ENCODE measurements at places on chromosomes 16 and 17. TPM values are rescaled to one million over a fixed set of nuclear protein-coding genes. Genes with fewer than 3 reads are reported as not detected.

RAB11FIP3 gene
- 81.0 TPM for polyA plus RNA-seq

GRB7 gene
- polyA plus RNA-seq = 31.9 TPM

DNA sequence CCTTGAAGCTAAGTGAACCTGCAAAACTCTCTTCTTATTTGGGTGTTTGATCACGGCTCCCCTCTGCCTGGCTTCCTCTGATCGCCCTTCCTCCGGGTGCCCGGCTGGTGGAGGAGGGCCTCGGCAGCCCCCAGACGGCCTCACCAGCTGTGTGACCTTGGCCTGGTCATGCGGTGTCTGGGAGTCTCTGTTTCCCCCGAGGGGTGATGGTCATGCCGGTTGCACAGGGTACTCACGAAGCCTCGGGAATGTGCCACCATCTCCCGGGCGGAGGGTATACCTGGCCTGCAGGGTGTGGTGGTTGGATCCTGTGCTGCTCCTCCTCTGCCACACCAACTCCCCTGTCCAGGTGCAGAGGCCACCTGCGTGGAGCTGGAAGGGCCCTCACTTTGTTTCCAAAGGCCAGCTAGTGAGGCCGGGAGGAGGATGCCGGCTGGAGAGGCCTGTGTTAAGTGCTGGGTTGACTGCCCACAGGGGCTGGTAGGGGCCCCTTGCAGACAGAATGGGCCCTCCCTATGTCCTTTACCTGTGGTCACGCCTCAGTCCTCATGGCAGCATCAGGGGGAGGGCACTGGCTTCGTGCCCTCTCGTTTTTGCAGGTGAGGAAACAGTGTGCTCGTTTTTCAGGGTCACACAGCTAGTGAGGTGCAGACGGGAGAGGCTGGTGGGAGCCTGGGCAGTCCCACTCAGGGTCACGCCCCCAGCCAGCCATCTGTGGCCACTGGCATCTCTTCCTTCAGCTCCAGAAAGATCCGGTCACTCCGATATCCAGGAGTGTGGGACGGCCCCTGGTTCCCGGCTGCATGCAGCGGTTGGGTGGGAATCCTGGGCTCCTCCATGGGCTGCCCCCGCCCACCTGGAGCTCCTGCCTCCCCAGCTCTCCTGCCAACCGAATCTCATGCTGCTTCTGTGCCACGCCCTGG is 148.5 kb upstream of the GSE1 start:
- DNase-seq = no peak

DNA sequence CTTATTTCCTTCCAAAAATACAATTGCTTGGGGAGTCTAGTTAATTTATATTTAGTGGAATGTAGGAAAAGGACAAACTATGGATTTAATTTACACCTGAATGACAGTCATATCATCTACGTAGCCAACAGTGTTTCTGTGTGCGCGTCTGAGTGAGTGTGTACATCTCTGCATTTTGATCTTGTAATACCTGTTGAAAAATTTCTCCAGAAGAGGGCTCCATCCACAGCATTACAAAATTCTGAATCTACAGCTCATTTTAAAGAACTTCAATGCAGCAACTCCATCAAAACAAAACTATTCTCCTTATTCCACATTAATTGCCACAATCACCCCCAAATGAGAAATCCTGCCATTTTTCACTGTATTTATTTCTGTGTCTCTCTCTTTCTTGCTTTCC is 3.9 kb downstream of the CDH13 start:
- DNase-seq = no peak

KRT33B gene
- not detected for polyA plus RNA-seq

- DNase-seq = no peak
Measured at GRCh38 chr16:27369806-27370205, 32.2 kb upstream of the IL21R start.

TMEM170A gene
- polyA plus RNA-seq = 39.0 TPM

CNGB1 gene
- polyA plus RNA-seq = not detected

GRCh38 chr17:79466562-79467350 is 144.1 kb downstream of the RBFOX3 start:
- no peak for DNase-seq

DNA sequence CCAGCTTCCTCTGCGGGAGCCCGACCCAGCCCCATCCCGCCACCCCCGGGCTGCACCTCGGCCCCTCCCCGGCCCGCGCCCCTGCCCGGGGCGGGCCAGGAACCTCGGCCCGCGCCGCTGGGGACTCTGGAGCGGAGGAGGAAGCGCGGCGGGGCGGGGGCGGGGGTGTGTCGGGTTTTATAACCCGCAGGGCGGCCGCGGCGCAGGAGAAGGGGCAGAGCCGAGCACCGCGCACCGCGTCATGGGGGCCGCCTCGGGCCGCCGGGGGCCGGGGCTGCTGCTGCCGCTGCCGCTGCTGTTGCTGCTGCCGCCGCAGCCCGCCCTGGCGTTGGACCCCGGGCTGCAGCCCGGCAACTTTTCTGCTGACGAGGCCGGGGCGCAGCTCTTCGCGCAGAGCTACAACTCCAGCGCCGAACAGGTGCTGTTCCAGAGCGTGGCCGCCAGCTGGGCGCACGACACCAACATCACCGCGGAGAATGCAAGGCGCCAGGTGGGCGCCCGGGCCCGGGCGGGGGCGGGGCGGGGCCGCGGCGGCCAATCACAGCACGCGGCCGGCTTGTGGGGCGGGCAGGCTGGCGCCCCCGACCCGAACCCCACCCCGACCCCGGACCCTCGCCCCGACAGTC is at the start of gene ACE:
Gene ACE (plus strand): TSS at position 208 of the 626 bp plus-strand sequence. CDS start 34 bp downstream, at position 242.
- DNase-seq = no peak

FBXO31 gene
- polyA plus RNA-seq = 22.6 TPM

DNA sequence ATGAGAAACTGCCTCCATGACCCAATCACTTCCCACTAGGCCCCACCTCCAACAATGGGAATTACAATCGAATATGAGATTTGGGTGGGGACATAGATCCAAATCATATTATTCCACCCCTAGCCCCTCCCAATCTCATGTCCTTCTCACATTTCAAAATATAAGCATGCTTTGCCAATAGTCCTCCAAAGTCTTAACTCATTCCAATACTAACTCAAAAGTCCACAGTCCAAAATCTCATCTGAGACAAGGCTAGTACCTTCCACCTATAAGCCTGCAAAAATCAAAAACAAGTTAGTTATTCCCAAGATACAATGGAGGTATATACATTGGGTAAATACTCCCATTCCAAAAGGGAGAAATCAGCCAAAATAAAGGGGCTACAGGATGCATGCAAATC is 12.9 kb downstream of the CLEC10A start:
- DNase-seq = no peak

DNA sequence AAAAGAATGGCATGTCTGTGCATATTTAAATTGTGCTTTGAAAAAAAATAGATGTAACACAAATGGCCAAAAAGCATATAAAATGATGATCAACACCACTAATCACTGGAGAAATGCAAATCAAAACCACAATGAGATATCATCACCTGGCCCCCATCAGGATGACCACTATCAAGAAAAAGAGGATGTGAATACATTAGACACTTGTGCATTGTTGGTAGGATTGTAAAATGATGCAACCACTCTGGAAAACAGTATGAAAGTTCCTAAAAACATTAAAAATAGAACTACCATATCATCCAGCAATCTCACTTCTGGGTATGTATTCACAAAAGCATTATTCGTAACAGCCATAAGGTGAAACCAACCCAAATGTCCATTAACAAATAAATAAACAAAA is 91.5 kb downstream of the SPAG9 start:
- no peak for DNase-seq

PRR29 gene
- polyA plus RNA-seq = 3.4 TPM

PTX4 gene
- not detected for polyA plus RNA-seq

DNA sequence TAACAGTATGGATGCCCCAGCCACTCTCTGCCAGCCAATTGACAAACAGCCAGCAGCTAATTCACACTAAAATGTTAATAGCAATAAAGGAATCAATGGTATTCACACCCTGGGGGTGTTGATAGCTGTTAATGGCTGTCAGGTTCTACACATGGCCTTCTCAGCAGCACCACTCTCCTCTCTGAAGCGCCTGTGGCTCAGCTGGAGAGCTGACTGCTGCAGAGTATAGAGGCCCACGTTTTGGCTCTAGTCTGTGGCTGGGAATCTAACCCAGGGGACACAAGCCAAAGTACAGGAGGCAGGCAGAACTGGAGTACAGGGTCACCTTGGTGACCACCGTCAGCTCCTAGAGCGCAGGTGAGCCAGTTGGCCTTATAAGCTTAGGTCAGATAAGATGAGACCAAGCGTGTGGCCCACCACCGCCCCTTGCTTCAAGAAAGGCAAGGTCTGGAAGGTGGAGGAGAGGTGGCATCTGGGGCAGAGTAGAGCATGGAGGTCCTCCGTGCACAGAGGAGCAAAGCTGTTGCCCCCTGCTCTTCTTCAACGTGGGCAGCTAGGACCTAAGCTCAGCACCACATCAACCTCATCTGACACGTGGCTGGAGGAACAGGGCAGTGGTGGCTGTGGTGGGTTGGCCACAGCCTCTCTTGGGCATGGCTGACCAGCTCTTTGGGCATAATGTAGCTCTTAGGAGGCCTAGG is 25.4 kb downstream of the CCR7 start:
- DNase-seq = no peak

DNA sequence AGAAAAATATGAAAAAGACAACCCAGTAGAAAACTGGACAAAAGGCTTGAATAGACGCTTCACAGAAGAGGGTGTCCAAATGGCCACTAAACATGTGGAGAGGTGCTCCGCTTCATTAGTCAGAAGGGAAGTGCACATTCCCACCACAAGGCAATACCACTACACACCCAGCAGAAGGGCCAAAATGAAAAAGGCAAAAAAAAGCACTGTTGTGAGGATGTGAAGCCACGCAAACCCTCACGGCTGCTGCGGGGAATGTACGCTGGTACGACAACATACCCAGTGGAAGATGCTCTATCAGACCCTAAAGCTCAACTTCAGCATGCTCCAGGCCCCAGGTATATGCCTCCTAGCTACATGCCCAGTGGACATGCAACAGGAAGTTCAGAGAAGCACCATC is 17.0 kb downstream of the PIK3R5 start:
- DNase-seq = no peak

IL17C gene
- not detected for polyA plus RNA-seq

DNA sequence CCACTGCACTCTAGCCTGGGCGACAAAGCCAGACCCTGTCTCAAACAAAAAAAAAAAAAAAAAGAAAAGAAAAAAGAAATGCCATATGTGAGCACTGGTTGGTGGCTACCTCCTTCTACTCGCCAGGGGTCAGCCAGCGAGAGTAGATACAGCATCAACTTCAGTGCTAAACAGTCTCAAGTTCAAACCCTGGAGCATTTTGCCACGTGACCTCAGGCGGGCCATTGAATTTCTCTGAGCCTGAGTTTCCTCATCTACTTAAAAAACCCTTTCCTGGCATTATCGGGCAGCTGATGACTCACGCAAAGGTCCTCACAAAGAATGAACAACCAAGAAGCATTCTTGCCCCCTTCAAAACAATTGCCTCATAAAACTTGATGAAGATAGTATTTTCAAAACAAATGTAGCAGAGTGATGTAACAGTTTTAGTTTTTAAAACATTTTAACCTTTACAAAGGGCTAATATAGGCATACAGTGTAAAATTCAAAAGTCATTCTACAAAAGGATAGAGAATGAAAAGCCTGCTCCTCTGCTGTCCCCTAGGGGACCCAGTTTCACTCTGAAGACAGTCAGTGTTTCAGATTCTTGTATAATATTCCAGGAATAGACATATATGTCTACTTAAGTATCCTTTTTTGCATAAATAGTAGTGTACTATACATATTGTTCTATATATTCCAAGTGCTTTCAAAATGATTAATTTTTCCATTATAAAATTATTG is 28.4 kb downstream of the DNAH2 start:
- DNase-seq = no peak

DNA sequence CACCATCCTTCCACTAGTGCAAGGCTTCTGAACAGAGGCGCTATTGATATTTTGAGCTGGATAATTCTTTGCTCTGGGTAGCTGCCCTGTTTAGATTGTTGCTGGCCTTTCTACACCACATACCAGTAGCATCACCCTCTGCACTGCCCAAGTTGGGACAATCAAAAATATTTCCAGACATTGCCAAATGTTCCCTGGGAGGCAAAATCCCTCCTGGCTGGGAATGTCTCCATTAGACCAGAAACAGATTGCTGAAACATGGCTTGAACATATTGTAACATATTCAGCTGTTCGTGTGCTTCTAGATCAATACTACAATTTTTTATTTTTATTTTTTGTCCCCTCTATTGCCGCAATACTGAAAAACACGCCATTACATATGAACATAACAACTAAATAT is 174.6 kb downstream of the ABCA8 start:
- no peak for DNase-seq

ZKSCAN2 gene
- polyA plus RNA-seq = 13.6 TPM

CTRB1 gene
- not detected for polyA plus RNA-seq

GRCh38 chr16:75319513-75320411 is 68.3 kb upstream of the BCAR1 start:
- no peak for DNase-seq

DNA sequence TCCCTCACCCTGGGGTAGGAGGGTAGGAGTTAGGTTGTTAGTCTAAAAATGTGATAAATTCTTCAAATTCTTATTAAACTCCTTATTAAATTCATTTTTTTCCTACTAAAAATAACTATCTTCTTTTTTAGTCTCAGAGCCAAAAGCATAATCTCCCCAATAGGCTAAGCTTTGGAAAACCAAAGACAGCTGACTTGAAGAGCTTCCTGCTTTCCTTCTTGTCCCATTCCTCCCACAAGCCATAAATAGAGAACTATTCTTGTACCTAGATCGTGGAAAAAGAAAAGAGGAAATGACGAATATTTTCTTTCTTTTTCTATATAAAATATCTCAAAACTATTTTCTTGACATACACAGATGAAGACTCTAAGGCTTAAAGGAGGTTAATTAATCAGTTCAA is 486.9 kb downstream of the CDH8 start:
- no peak for DNase-seq

SOCS7 gene
- polyA plus RNA-seq = 18.6 TPM

CLEC18B gene
- polyA plus RNA-seq = 94.7 TPM

SLC25A10 gene
- polyA plus RNA-seq = 13.9 TPM

- no peak for DNase-seq
Measured at GRCh38 chr17:77489893-77490255, 349.1 kb downstream of the SEC14L1 start.

GRCh38 chr17:67506966-67507365 is 129.9 kb downstream of the PITPNC1 start:
- DNase-seq = no peak

CLDN6 gene
- polyA plus RNA-seq = 25.8 TPM

CES4A gene
- 6.1 TPM for polyA plus RNA-seq

GRCh38 chr16:10870137-10870776 is 6.7 kb upstream of the CIITA start:
- no peak for DNase-seq

DNA sequence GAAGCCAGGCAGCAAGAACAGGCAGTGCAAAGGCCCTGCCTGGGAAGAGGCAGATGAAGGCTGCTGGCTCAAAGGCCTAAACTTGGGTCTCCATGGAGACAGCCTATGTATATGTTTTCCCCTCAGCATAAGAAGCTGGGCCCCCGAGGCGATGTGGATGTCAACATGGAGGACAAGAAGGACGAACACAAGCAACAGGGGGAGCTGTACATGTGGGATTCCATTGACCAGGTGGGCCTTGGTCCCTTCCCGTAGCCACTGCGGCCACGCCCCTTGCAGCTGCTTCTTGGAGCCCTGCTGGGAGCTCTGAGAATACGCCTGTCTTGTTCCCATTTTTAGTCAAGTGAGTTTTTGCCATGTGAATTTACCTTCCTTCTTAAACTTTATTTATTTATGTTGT is 106.0 kb downstream of the SDR42E1 start:
- no peak for DNase-seq

SLC9A5 gene
- 2.9 TPM for polyA plus RNA-seq

GRCh38 chr16:15996432-15997109 is 47.2 kb downstream of the ABCC1 start:
- no peak for DNase-seq

GRCh38 chr16:50602531-50603205 is 54.5 kb downstream of the NKD1 start:
- no peak for DNase-seq

- DNase-seq = no peak
Measured at GRCh38 chr17:8912084-8912981, 44.9 kb upstream of the PIK3R6 start.

Data from right renal cortex interstitium (tissue), 3 donors.